ENCODE measurements at places on chromosomes 11 and 22.
A peak's percentile ranks its signal among the peaks of the same experiment; 100 is the strongest.

DNA sequence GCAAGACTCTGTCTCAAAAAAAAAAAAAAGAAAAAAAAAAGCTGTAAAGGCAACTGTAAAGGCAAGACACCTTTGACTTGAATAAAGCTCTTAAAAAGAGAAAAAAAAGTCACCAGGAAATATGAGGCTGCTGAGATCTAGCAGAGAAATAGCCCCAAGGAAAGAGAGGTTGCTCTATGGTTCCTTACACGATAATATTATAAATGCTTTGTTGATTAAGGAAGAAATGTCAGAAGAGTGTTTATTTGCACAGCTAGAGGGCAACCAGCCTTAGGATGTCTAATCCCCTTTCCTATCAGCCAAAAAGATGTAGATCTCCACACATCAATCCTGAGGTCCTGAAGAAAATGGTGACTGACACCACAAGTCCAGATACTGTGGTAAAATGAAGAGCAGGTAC, 32.0 kb downstream of the RBFOX2 start:
- no peak for DNase-seq

- peak; percentile 20 for DNase-seq
These were observed 27.1 kb downstream of the NECTIN1 start for GRCh38 chr11:119701591-119702549.

GRCh38 chr22:23555118-23555517, 25.0 kb downstream of the IGLL1 start:
- no peak for DNase-seq

- DNase-seq, result no peak
These were observed 6.8 kb downstream of the ZDHHC8 start for GRCh38 chr22:20138417-20138738.
